ENCODE measurements at places on chromosomes 1 and 21.

- no peak for DNase-seq
Measured at GRCh38 chr1:42189931-42190853, 25.6 kb upstream of the GUCA2A start.

DNA sequence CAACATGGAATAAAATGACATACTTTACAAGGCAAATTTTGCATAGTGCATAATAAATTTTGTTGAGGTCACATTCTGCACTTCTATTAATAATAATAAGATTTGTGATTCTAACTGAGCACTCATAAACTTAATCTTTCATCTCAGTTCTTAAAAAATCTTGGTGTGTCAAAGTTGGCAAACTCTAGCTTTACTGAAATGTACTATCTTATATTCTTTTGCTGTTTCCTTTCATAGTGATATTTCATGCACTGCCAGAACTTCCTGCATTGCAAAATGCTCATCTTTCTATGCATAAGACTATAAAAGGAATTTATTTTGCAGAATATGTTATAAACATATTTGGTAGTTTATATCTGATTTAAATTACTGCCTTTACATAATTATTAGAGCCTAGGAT is 797.6 kb downstream of the ADGRL2 start:
- DNase-seq, result no peak

DNA sequence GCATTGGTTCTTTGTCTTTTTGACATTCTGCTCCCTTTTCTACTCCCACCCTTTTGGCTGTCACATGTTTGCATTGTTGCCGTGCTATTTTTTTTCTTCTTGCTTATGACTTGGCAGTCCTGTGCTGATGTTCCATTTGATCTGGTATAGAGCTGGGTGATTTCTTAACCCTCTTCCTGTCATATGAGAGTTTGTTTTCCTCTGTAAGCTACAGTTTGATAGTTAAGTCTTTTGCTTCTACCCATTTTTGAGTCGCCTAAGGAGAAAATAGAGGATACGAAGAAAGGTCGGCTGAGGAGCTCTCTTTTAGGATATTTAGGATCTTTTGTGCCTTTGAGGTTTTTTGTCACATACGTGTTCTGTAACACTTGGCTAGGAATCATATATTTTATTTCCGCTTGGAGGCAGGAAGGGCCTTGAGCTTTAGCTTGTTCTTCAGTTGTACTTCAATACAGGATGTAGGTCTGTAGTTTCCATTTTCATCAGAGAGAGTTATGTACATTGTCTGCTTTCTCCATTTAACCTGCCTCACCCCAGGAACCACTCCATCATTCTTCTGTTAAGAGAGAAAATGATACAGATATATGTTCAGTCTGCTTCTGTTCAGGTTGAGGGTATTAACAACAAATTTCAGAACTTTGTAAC is 150.7 kb downstream of the BACH1 start:
- no peak for DNase-seq

DNA sequence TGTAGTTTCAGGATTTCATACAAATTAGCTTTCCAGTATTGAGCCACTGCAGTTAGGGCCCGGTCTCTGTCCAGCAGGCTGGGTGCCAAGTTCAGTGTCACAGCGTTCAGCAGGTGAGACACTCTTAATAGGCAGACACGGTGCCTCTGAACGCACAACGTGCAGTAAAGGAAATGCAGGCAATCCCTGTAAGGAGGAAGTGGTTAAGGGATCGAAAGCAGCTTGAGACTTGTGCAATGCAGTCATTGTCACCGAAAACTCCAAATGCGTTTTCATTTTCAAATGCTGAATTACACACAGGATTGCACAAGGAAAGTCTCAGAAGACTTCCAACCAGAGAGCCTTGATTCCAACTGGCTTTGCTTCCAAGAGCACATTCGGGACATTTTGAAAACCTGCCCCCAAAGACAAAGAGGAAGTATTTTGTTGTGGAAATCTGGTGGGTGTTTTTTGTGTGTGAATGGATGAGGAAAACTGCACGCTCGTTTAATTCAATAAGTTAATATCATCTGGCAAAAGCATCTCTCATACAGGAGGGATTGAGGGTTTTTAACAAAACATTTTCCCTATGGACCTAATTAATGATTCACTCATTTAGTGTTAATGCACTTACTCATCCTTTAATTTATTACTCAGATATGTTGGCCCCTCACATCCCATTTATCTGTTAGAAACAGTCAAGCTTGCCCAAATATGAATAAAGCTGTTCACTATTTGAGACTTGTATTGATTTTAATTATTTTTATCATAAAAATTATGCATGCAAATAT is 61.6 kb downstream of the PTGS2 start:
- DNase-seq, result no peak

DNA sequence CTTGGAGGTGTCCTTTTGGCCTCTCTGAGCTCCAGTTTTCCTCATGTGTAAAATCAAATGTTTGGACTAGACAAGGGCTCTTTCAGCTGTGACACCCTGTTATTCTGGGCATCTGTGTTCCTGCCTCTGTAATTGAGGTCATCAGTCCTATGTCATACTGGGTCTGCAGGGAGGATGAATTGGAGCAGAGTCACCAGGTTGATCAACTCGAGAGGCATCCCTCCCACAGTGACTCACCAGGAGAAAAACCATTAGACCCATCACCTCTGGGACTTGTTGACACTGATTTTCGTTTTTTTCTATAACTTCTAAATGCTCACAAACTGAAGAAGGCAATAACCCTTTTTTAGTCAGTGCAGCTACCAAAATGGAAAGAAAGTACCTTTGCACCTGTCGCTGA is 82.2 kb downstream of the ST6GALNAC5 start:
- peak; percentile 15 for DNase-seq

GRCh38 chr1:223487887-223488259 is 94.7 kb downstream of the CCDC185 start:
- DNase-seq, result no peak

DNA sequence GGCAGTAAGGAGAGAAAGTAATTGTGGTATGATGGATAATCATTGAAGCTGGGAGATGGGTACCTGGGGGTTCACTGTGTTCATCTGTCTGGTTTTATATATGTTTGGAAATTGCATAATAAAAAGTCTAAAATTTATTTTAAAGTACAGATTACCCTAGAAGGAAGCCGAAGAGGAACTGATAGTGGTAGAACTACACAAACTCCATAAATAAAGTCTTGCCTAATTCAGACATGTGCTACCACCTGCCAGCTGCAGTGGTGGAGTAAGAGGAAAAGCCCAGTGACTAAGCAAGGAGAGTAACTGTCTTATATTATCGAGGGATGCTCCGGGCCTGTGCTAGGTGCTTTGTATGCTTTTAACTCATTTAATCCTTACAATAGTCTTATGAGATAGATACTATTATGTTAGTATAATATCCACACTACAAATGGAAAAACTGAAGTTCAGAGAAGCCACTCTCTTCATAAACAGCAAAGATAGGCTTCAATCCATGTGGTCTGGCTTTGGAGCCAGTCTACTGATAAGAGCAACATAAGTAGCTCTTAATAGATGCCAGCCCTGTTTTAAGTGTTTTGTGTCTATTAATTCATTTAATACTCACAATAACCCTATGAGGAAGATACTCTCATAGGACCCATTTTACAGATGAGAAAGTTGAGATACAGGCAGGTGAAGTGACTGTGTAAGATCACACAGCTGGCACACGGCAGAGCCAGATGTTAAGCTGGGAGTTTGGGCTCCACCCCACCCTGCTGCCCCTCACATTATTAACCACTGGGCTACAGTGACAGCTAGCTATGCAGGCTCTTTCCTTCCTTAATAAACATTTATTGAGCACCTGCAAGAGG is 56.8 kb upstream of the HNRNPU start:
- peak; percentile 45 for DNase-seq

- no peak for DNase-seq
Measured at GRCh38 chr1:98781906-98782305, 120.4 kb downstream of the SNX7 start.

DNA sequence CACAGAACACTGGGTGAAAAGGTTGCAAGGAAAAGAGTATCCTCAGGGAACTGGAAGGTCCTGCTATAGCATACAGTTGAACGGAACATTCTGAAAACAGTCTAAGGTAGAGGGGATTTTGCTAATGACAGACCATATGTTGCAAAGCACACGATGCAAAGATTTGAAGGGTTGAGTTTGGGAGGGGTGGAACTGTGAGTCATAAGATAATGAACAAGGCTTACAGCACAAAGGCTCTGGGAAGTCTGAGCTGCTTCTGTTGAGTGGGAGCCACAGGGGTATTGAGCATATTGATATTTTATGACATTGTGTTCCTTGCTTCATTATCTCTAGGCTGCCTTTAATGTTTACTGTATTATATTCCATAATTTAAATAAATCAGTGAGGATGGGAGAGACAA is 104.9 kb downstream of the PLPPR4 start:
- DNase-seq, result no peak

GRCh38 chr1:181089676-181090544 is 1.4 kb downstream of the IER5 start:
- peak; percentile 78 for DNase-seq

- no peak for DNase-seq
Measured at GRCh38 chr1:160169553-160170399, 18.4 kb downstream of the ATP1A4 start.

DNA sequence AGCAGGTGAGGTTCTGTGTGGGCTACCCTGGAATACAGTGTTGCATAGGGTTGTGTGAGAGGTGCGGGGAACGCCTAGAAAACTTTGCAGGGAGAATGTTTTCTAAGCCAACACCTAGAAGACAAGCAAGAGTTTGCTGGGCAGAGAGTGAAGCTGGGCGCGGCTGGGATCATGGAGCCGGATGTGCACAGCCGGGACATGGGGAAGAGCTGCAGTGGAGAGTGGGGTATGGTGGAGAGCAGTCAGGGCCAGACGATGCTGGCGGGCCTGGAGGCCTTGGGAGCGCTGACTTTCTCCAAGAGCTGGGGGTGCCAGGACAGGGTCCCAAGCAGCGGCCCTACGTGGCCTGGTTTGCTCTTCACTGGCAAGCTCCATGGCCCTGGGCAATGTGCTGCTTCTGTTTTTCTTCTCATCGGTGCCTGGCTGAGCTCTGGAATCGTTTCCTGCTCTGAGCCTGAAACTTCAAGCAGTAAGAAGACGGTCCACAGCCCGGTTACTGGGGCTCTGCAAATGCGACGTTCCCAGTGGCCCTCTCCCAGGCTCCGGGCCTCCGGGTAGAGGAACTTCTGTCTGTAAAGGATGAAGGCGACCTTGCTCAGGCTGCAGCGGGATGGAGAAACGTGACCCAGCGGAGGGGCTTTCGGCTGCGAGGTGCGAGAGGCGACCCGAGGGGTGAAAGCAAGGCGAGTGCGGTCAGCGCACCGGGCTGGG is 51.9 kb upstream of the CD34 start:
- no peak for DNase-seq

- DNase-seq, result no peak
Measured at GRCh38 chr1:196090226-196090625, 518.0 kb downstream of the KCNT2 start.

DNA sequence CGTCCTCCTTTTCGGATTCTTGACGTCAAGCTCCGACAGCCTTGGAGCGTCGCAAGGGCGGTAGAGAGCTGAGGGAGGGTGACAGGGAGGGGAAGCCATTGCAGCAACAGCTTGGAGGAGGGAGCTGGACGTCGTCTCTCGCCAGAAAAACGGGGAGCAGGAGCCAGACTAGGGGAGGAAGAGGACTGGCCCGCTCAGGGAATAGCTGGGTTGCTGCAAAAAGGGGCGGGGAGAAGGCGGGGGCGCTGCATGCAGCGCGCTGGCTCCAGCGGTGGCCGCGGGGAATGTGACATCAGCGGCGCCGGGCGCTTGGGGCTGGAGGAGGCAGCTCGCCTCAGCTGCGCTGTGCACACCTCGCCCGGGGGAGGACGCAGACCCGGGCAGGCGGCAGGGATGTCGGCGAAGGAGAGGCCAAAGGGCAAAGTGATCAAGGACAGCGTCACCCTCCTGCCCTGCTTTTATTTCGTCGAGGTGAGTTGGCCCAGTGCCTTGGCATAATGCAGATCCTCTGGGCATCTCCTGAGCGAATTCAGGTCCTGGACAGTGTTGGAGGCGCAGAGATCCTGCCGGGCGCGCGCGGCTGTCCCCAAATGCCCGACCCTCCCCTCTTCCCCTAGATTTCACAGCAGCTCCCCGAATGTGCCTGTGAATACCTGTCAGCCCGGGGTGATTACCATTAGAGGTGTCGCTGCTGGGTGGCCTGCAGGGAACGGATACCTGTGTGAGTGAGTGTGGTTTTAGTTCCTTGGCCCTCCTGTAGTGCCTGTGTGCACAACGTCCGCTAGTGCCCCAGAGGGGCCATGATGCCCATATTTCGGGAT is at the start of gene PLPPR4:
PLPPR4 (plus strand) TSS at position 292 of the 821 bp plus-strand sequence; CDS start at position 394, 102 bp downstream.
- DNase-seq, result no peak

GRCh38 chr1:66384258-66384921 is 149.6 kb upstream of the SGIP1 start:
- no peak for DNase-seq

- no peak for DNase-seq
Measured at GRCh38 chr1:53073868-53074311, 11.9 kb downstream of the PODN start.

DNA sequence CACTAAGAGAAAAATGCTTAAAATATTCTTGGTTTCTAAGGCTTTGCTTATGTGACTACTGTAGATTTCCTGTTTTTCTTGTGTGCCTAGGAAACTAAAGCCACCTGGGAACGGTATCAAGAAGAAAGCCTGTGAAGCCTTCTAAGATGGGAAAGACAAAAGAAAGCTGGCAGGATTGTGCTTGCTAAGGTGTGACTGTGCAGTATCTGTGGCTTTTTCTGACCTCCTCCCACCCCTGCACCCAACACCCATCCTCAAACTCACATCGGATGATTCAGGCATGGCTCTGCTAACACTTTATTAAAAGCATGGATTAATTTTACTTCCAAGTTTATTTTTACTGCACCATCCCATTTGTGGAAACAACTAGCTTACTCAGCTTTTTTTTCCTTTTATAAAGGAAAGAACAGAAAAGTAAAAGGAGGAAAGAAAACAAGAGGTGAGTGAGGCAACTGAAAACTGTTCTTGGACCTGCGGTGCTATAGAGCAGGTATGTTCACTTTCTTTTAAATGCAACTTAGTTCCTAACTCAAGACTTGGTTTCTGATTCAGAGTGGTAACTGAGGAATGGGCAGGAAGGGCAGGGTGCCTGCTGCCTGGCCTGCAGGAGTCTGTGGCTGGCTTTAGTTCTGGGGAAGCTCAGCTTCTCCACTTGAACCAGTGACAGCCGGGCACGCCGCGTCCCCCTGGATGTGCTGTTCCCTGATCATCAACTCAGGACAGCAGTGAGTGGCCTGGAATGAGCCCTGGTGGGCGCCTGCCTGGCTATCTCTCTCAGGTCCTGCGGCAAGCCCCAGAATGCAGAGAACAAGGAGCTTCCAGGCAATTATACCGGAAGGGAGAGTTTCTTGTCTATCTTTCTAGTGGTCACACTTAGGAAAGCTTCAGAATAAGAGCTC is at the start of gene GBP6:
GBP6 (plus strand) TSS at position 422 of the 899 bp plus-strand sequence. CDS start 4,493 bp downstream, outside the sequence.
- DNase-seq, result no peak

DNA sequence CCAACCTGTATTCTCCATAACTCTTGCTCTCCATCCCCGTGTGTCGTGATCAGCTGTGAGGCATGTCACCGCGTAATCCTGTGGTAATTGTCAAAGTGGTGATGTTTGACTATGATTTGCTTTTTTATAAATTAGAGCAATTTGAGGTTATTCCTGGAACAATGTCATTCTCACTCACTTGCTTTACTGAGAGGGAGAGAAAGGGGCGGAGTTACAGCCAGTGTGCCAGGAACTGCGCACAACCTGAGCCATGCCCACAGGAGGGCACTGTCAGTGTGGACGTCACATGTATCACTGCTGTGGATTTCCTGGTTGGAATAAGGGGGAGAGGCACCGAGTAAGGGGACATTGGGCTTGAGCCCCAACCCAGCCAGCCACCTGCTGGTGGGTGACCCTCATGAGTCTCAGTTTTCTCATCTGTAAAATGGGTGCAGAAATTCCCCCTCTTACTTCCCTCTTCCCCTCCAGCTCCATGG is 6.9 kb downstream of the ADGRB2 start:
- no peak for DNase-seq

- DNase-seq, result no peak
Measured at GRCh38 chr1:234004591-234004990, 100.1 kb downstream of the SLC35F3 start.
